Stimulated activated CD4-positive, alpha-beta T cell treated with anti-CD3 and anti-CD28 coated beads, Interleukin-15, amount 100 ng/mL, for 1 hour (primary cell): ENCODE measurements at places on chromosomes 2 and 18.

DNA sequence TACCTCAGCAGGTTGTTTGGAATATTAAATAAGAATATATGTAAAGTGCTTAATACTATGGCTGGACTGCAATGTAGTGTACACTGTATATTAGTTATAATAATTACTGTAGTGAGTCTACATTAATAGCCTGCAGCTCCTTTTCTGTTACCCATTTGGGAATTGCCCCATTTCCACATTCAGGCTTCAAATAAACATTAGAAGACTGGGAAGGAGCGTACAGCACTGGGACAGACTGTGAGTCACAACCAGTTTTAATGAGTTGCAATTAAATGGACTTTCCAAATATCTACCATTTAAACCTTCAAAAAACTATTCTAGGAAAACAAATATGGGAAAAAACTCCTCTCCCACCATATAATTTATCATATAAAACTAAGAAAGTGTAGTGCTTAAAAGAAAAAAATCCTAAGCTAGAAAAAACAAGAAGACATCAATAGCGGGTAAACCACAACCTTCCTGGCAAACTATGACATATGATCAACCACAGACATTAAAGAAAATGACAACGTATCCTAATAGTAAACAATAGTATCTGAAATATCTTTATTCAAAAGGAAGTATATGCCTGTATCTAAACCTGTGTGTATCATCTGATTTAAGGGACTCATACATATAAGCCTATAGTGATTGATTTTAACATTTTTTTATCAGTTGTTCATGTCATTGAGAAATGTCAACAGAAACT, 86.1 kb downstream of the TRIP12 start:
- no peak for DNase-seq

DNA sequence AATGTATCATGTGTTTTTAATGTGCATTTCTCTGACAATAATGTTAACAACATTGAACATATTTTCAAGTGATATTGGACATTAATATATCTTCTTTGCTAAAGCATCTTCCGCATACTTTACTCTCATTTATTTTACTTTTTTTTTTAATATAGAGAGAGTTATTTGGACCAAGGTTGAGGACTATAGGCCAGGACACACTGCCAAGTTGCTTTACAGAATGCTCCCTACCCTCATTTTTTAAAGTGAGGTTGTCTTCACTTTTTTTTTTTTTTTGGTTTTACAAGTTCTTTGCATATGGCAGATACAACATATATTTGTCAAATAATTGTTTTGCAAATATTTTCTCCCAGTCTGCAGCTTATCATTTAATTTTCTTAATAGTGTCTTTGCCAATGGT, 201.8 kb downstream of the OSR1 start:
- no peak for DNase-seq

- no peak for DNase-seq
Measured at GRCh38 chr2:49080681-49081080, 73.6 kb downstream of the FSHR start.

- no peak for DNase-seq
Measured at GRCh38 chr2:26778507-26778906, 7.3 kb upstream of the CENPA start.

DNA sequence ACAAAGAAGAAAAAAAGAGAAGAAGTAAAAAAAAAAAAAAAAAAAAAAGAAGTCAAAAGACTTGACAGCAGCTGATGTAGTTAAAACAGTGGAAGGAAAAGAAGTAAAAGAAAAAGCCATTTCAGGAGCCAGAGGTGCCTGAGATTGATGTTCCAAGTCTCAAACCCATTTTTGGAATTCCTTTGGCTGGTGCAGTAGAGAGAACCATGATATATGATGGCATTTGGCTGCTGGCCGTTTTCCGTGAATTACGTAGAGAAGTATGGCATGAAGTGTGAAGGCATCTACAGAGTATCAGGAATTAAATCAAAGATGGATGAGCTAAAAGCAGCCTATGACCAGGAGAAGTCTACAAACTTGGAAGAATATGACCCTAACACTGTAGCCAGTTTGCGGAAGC, 7.6 kb upstream of the CHST10 start:
- no peak for DNase-seq

DNA sequence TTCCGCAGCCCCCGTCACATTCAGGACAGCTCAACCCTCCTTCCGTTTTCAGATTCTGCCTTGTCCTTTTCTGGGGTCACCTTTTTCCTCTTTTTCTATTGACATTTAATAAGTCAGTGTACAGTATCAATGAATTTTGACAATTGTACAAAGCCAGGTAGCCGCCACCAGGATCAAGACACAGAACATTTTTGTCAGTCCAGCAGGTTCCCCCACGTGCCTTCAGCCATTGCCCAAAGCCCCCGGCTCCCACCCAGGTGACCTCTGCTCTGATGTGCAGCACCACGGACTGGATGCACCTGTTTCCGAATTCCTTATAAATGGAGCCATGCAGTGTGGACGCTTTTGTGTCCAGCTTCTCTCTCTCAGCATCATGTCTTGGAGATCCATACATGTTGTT, 30.0 kb downstream of the CROCC2 start:
- no peak for DNase-seq

GRCh38 chr2:73028841-73029240, 42.7 kb downstream of the SFXN5 start:
- no peak for DNase-seq

- DNase-seq, result no peak
Measured at GRCh38 chr2:241151934-241152660, 1.8 kb downstream of the PPP1R7 start.

- DNase-seq, result no peak
Measured at GRCh38 chr18:58861861-58862301, 2.8 kb upstream of the ZNF532 start.

- DNase-seq, result no peak
Measured at GRCh38 chr2:56666777-56667176, 483.0 kb downstream of the CCDC85A start.

DNA sequence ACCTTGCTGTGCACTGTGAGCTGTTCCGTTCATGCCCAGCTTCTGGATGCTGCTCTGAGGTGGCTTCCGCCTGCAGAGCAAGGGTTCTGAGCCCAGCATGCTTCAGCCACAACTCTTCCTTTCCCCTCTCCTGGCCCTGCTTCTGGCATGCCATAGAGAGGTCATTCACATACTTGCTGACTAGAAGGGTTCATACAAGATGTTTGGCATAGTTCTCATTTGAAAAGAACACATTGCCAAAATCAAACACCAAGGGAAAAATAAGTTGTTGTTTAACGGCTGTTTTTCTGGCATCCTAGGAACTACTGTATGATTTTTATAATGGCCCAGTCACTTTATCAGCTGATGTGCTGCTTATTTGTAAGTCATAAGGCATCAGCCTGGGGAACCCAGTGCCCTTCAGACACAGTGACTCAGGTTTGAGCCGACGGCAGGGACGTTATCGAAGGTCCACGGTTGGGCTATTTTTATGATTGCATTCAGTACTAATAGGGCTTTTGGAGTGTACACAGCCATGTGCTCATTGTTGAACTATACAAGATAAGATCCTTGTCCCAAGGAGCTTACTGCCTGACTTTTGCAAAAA, 53.9 kb upstream of the CTAGE1 start:
- no peak for DNase-seq

GRCh38 chr2:188349019-188349418, 57.3 kb downstream of the GULP1 start:
- DNase-seq, result no peak

GRCh38 chr2:134883552-134884293, 34.9 kb upstream of the CCNT2 start:
- no peak for DNase-seq

GRCh38 chr2:64228126-64228678, 84.0 kb upstream of the PELI1 start:
- peak; percentile 42 for DNase-seq

DNA sequence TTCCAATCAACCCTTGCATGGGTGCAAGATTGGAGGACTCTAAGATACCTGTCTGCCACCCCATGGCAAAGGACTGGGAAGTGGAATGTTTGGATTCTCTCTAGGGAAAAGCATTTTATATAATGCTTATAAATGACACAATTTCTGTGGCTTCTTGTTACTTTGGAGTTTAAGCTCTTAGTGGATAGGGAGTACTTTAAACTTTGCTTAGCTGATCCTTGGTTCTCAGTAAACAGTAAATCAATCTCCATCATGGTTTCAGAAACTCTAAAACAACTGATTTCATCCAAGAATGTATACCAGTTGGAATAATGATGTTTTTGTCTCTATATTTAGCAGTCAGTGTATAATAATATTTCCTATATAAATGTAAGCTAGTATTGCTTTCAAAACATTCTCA, 14.1 kb upstream of the FAM228A start:
- DNase-seq, result no peak

- DNase-seq, result no peak
Measured at GRCh38 chr18:33020877-33021276, 248.1 kb upstream of the KLHL14 start.

- DNase-seq, result no peak
Measured at GRCh38 chr2:222912117-222912516, 51.3 kb downstream of the ACSL3 start.

DNA sequence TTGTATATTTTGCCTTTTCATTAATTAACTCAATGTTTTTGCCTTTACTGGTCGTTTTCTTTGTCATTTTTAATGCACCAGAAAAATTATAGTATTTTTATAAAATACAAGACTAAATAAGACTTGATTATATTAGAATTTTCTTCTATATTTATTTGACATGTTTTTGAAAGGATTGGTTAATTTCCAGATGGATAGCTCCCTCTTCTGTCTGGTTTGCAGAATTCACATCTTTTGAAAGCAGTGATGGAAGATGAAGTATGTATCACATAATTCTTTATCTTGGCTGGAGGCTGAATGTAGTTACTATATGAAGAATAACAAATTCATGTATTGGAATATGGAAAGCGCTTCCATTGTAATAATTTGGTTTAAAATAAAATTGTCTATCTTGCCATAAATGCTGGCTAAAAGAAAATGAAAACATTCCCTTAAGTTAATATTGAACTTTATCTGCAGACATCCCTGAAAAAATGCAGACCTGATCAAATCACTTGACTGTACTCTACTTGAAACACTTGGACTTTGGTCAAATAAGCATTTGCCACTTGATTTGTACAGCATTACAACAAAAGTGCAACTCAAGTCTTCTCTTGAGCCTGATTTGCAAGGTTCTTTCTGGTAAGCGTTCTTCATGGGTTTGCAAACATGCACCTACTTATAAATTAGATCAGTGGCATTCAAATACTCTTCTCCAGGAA, 86.3 kb upstream of the EFEMP1 start:
- DNase-seq, result no peak

GRCh38 chr18:74933930-74934329, 275.0 kb downstream of the PTGR3 start:
- DNase-seq, result no peak

DNA sequence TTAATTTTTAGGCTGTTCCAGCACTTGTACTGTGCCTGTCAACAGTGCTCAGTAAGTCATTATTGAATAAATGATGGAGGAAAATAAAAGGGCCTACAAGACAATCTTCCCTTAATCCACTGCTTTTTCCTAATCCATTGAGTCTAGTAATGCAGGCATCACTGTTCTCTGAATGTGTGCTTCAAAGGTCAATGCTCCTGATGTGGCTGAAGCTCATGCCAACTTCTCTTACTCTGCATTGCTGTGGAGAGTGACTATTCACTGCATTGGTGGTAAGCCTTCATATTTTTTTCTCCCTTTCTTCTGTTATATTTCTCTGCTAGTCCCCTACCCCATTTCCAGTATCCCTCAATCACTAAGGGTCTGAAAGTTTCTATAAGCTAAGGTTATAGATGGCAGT, 31.9 kb upstream of the MYO1B start:
- no peak for DNase-seq

GRCh38 chr2:25671622-25672021, 1.8 kb downstream of the DTNB start:
- no peak for DNase-seq

GRCh38 chr2:32264422-32265105, at the start of gene NLRC4:
Gene NLRC4 (minus strand): TSS chr2:32264886. CDS start chr2:32256775, 8,111 bp downstream.
- no peak for DNase-seq

DNA sequence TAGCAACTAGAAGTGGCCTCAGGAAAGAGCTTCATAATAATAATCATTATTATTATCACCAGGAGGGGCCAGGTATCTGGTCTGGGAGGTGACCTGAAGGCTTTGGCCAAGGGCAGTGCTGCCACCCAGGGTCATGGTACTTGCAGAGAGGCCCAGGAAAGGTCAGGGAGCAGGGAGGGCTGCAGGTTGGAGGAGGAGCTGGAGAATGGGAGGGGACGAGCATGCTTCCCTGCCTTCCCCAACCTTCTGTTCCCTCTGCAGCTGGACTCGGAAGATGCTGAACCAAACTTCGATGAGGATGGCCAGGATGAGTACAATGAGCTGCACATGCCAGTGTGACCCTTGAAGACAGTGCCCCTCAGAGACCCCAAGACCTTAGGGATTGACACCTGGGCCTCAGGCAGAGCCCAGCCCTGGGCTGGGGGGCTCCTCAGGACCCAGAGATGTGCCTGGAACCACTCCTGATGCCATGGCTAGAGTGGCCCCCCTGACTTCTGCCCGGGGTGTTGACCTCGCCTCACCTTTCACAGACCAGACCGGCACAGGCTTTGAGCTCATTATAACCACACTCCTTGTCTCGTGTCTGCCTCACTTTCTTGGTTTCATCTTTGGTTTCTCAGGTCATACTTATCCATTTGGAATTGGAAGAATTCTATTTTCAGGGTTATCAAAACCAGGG, 14.1 kb downstream of the SLC4A3 start:
- DNase-seq, result no peak
